ENCODE measurements at places on chromosomes 7 and 10. TPM values are rescaled to one million over a fixed set of nuclear protein-coding genes. Genes with fewer than 3 reads are reported as not detected.
A peak's percentile ranks its signal among the peaks of the same experiment; 100 is the strongest.

DNA sequence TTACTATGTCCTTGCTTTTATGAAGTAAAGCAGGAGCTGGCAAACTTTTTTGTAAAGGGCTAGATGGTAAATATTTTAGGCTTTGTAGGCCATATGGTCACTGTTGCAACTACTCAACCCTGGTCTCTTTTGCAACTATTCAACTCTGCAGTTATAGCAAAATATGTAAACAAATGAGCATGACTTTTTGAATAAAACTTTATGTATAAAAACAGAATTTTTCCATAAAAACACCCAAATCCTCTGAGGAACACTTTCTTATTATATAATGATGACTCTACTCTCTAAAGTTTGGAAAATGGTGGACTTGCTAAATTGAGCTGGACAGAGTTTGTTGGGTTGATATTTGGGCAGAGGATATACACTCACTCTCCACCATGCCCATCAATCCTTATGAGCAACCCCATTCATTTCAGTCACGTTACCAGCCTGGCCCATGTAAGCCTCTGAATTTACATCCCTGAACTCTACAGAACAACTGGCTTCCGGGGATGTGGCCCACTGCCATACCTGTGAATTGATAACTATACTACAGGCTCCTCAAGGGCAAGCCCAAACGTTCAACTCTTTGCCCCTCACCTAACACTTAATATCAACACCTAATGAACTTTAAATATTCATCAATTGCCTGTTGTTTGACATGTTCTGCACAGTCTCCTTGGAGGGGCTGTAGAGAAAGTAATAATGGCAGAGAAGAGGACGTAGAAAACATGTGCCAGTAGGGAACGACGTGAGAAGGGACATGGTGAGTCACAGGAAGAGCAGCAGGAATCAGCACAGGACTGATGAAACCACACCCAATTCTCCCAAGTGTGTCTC is 37.6 kb downstream of the SGMS1 start:
- DNase-seq: no peak

- no peak for DNase-seq
Measured at GRCh38 chr10:71334221-71334791, 15.2 kb downstream of the SLC29A3 start.

- DNase-seq: no peak
Measured at GRCh38 chr7:132113536-132114371, 462.5 kb downstream of the PLXNA4 start.

- no peak for DNase-seq
Measured at GRCh38 chr7:5467645-5468044, 44.0 kb upstream of the TNRC18 start.

Gene SPRN
- total RNA-seq: not detected

DNA sequence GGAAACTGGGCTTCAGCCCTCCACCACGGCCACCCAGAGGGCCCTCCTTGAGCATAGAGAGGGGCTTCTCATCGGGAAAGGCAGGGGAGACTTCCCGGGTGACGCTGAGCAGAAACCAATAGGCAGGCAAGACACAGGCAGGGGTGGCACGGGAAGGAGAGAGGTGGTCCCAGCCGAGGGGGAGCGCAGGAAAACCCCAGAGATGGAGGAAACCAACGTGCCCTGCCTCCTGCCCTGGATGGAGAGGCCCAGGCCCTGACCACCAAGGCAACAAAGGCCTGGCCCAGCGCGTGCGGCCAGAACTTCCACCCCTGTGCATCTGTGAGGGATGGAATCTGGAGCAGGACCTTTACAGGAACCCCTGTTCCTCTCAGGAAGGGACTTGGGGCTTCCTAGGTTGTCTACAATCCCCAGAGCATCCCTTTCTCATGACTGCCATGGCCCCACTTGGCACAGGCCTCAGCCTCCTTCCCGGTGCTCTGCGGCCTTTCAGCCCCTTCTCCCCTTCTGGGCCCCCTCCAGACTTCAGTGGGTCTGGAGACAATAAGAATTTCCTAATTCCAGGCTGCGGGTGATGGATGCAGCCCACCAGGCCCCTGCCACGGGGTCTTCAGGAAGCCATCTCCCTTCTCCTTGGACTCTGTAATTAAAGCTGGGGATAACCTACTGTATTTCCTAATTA is 137.0 kb upstream of the RET start:
- no peak for DNase-seq

Gene VWDE
- 0.07 TPM for total RNA-seq

GRCh38 chr7:129144095-129144833 is at the start of gene TSPAN33:
TSS of gene TSPAN33 (plus strand) at chr7:129144707. CDS start at chr7:129144981, 274 bp downstream.
- no peak for DNase-seq

GRCh38 chr7:40490603-40490924 is 355.8 kb downstream of the SUGCT start:
- no peak for DNase-seq

DNA sequence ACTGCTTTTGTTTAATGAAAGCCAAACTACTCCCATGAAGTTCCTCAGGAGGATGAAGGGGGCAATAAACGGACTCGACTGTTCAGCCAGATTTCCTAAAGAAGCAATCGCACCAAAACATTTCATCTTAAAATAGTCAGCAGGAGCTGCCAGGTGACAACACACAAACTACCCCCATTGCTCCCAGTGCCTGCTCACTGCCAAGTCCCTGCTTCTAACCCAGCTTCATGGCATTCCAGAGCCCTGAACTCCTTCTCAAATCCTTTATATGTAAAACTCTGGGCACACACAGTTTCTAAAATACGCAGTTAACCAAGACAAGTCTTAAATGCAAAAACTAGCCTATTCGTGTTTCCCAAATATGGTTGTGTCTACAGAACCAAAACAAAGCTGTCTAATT is 110.0 kb downstream of the SORBS1 start:
- DNase-seq: no peak

Gene LRRD1
- not detected for total RNA-seq

- no peak for DNase-seq
Measured at GRCh38 chr7:150356265-150356897, 12.2 kb upstream of the REPIN1 start.

Gene KBTBD2
- 59.3 TPM for total RNA-seq

Gene DPP6
- total RNA-seq: not detected

DNA sequence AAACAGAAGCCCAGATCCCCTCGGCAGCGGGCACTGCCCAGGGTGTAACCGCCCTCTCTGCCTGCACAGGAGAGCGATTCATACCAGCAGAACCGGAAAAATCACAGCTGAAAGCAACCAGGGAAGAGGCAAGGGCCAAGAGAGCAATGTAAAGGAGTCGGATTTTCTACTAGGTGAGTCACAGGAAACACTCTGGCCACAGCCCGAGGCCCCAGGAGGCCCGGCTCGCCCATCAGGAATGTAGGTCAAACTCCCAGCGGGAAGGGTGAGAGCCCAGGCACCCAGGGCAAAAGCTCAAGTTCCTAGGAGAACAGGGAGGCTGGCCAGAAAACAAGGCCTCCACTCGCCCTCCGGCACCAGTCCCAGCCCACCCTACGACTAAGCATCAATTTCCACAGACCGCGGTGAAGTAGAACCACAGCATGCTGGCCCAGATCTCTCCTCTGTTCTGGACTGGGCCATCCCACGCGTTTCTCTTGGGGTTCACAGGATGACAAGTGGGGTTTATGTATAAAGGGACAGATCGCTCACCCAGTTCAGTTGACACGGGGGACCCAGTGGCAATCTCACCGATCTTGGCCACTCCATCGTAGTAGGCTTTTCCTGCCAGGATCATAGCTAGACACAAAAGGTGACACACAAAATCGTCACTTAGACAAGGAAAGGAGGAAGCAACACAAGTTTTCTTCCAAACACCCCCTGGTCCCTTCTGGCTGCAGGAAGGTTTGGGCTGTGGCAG is 46.2 kb downstream of the BAIAP2L1 start:
- peak; percentile 26 for DNase-seq

GRCh38 chr7:1752771-1753563 is 82.9 kb downstream of the ELFN1 start:
- DNase-seq: no peak

DNA sequence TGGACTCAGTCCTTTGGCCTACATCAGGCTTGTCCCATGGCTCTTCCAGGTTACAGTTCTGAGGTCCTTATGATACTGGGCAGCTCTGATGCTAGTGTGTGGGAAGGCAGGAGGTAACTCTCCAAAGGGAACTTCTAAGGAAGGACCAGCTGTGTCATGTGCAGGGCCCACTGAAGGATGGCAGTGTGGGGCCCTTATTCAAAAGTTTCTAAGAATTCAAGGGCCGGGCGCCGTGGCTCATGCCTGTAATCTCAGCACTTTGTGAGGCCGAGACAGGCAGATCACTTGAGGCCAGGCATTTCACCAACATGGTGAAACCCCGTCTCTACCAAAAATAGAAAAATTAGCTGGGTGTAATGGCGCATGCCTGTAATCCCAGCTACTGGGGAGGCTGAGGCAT is 254.2 kb upstream of the HABP2 start:
- DNase-seq: no peak

Gene LRIT1
- total RNA-seq: not detected

Gene FEZF1
- total RNA-seq: not detected

DNA sequence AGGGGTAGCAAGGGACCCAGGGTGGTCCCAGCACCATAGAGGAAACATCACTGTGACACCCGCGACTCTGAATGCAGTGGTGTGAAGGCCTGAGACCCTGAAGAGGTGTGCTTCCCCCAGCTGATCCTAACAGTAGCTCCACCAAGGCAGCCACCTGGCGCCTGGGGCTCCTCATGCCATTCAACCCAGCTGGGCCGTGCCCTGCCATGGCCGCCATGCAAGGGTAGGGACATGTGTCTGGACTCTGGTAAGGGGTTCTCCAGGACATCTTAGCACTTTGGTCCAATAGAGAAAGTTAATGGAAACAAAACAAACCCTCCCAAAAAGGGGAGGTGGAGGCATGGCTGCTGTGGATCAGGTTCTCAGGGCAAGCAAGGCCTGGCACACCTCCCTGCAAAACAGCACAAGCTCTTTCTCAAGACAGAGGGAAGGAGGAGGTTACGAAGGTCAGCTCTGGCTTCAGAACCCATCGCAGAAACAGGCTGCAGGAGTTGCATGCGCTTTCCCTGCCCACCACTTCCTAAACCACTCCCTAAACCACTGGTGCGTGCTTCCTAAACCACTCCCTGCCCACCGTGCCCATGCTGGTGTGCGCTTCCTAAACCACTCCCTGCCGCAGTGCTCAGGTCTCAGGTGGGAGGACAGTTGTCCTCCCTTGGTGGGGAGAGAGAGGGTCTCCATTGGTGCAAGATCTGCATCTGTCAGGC is 108.7 kb downstream of the LARP4B start:
- no peak for DNase-seq

DNA sequence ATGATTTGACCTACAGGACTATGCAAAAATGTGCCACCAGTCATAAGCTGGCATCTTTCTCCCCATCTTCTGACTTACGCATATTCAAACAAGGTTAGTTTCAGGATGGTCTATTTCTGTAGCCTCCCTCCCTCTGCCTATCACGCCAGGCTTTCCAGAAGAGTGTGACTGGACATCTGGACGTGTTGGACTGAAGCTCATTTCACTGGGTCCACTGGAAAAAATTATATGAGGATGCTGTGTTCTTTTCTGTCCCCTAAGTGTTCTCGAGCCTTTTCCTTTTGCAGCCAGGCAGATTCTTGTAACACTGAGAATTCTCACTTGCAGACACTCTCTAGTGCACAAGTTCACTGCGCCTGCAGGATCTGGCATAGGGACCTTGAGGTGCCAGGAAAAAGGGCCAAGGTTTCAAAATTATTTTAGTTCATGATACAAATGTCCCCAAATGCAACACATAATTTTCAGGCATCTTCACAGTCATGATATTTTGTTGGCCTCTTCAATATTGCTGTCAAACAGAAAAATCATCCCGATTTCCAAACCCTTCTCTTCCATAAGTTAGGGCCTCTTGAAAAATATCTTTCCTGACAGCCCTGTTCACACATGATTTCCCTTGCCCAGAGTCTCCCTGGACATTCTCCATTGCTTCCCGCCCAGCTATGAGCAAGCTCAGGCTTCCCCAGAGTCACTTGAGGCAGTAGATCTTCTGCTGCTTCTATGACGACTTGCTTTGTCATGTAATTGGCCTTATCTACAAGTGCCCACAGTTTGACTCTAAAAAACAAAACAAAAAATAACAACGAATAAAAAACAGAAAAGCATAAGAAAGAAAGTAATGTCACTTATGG is 170.4 kb downstream of the BMPER start:
- DNase-seq: no peak

Gene UPK3B
- total RNA-seq: not detected

DNA sequence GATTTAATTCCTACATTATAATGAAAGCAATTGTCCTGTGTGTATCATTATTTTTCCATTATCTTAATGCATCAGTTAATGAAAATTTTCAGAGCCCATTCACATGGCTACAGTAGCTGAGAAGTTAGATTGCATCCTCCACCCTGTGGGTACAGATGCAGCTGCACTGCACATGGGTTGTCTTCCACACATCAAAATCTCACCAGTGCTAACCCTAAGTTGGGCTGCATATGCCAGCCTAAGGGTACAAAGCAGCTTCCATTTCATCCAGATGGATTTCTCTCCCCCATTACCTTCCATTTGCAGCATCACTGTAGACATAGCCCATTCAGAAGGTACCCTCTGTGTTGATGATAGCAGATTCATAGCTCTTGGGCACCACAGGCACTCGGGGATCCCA is 74.7 kb upstream of the WDR11 start:
- no peak for DNase-seq

GRCh38 chr10:21506351-21506750 is 19.1 kb downstream of the SKIDA1 start:
- DNase-seq: no peak

DNA sequence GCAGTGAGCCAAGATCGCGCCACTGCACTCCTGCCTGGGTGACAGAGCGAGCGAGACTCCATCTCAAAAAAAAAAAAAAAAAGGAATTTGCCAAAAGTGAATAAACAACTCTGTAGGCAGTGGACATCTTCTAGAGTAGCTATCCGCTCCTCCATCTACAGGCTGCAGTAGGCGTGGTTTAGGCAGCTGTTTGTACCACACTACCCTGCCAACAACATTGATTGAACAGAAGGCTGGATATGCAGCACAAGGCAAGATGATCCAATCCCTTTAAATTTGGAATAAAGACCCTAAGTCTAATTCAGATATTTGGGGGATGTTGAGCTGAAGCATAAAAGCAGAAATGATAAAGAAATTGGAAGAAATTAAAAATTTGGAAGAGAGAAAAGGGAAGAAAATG is 141.6 kb downstream of the TES start:
- no peak for DNase-seq

Gene NEUROG3
- total RNA-seq: not detected

All from pulmonary artery endothelial cell (primary cell).